AG04449 (cell line): ENCODE measurements at places on chromosomes 2 and 18.

DNA sequence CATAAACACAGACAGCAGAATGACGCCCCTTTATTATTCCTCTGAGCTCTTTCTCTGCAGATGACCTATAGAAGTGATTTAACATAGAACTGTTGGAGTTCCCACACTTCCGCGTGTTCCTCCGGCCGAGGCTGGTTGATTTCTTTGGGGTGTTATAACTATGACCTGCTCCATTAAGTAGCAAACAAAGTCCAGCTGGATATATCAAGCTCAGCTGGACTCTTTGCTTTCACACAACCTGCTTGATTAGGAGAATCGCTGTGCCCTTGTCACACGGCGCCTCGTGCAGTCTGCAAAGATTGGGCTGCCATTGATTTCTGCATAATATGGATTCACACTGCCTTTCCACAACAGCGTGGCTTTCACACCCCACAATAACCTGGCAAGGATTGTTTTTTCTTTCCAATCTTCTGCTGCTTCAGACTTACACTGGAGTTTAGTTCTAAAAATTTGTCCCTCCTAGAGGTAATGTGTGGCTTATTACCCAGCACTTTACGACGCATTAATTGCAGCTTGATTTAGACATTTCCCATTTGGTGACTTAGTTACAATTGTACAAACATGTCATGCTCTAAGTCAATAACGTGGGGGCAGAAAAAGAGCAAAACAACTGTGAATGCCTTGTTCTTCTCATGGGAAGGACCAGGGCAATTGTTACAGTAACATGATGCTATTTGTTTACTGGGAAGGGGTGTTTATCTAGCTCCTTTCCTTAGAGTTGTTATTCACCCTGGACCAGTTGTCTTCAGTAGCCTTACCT is 485.7 kb downstream of the TXNL1 start:
- DNase-seq, result no peak

GRCh38 chr2:154455866-154456265 is 242.6 kb upstream of the KCNJ3 start:
- no peak for DNase-seq

- no peak for DNase-seq
Observed at GRCh38 chr2:174659069-174659900, 61.7 kb upstream of the WIPF1 start.

DNA sequence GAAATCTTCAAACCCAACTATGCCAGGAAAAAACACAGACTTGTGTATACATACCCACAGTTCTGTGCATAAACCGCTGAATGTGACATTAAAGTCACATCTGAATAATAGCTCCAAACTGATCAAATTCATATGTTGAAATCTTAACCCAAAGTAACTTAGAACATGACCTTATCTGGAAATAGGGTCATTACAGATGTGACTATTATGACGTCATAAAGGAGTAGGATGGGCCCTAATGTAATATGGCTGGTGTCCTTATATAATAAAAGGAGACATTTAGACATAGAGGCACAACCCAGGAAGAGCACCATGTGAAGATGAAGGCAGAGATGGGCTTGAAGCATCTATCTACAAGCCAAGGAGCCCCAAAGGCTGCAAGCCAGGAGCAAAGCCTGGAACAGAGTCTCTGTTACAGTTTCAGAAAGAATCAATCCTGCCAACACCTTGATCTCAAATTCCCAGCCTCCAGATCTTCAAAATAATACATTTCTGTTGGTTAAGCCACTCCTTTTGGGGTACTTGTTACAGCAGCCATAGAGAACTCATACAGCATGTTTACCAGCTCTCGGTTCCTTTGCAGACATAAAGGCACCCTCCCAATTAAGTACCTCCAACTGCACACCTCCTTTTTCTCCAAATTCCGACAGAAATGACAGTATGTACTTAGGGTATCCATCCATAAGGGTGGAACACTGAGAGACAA is 27.6 kb downstream of the SOX11 start:
- no peak for DNase-seq

DNA sequence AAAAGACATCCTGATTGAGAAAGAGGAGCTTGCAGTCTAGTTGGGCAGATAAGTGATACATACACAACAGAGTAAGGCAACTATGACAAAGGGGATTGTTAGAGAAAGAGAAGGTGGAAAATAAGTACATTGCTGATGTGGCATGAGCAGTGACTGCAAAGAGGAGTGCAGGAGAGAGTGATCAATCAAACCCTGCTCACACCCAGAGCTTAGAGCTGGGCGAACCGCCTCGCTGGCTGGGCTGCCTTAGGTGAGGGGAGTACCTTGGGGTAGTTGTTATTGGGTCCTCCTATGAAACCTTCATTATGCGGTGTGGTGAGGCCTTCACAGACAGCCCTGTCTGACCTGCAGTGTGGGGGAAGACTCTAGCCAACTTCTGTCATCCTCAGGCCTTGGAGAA is 161.7 kb downstream of the FHOD3 start:
- DNase-seq, result no peak

DNA sequence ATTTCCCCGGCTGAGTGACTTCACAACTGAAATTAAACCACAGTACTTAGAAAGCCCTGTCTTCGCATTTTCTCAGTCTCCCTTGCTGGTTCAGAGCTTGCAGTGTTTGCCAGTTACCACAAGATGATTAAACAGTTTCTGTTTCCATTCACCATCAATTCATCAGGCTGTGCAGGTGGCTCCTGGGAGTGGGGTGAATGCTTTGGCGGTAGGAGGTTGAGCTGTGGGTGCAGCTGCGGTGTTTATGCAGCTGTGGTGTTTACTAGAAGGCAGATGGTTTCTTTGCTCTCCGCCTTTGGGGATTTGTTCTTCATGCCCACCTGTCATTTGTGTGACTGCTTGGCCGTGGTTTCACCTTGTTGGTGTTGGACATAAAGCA is 16.1 kb downstream of the ACOXL start:
- DNase-seq, result no peak

DNA sequence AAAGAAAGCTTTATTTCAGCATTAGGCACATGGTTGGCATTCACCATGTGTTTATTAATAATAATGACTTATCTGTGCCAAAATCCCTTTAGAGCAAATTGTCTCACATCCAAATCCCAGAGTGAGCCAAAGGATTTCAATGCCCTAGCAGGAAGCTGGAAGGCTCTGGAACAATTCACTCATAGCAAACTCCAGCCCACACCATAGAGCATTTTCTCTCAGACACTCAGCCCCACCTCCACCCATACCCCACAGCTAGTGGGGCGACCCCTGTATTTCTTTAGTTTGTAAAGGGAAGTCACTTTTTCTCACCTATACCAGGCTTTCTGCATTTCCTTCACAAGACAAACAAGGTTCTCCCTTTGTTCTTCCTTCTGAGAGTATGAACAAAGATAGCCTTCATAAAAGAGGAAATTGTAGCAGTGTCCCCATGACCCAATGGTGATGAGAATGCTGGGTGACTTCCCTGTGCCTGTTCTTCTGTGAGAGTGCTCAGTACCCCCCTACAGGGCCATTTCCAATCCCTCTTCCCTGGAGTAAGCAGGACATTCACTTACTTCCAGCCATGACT is 100.1 kb upstream of the APCDD1 start:
- no peak for DNase-seq

GRCh38 chr2:64781711-64782390 is 128.1 kb upstream of the SERTAD2 start:
- DNase-seq, result no peak

DNA sequence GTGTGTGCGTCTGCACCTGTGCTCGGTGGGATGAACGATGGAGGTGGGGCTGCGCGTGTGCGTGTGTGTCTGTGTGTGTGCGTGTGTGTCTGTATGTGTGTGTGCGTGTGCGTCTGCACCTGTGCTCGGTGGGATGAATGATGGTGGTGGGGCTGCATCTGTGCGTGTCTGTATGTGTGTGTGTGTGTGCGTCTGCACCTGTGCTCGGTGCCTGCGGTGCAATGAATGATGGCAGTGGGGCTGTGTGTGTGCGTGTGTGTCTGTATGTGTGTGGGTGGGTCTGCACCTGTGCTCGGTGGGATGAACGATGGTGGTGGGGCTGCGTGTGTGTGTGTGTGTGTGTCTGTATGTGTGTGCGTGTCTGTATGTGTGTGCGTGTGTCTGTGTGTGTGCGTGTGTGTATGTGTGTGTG is 48.5 kb upstream of the CTDP1 start:
- no peak for DNase-seq

- DNase-seq, result no peak
Observed at GRCh38 chr18:75198036-75198435, 10.9 kb downstream of the PTGR3 start.

DNA sequence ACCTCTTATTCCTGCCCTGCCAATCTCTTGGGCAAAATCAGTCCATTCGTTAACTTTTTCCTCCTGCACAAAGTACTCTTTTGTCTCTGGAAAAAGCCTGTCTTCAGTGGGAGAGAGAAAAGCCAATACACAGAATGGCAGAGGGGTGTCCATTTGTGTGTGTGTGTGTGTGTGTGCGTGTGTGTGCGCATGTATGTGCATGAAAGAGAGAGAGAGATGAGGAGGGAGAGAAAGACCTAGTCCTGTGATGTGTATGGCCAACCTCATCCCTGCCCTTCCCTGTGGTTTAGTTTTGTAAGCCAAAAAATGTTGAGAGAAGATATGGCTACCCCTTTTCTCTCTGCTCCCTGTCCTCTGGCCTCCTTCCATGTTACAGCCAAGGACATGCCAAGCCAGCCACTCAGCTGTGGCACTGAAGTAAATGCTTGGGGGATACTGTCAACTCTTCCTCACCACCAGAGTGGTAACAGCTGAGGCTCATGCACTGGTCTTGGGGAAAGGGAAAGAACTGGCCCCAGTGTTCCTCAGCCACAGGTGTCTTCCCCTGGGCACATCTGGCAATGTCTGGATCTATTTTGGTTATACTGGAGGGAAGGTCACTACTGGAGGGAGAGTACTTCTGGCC is 10.6 kb downstream of the SLC4A5 start:
- no peak for DNase-seq

DNA sequence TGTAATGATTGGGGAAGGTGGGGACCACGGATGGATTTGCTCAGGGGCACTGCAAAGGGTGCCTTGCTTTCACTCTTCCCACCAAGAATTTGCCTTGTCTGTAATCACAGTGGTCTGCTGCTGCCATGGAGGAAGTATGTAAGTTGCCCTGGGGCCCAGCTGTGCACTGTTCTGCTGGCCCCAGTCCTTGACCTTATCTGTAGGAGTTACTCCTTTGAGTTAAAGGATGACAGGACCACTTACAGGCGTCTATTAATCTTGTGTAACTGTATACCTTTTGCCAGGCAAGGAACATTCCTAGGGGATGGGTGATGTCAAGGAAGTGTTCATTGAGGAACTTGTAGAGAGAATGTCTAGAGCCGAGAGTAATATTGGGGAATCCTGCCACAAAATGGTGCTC is 212.8 kb upstream of the LRRTM1 start:
- no peak for DNase-seq

- DNase-seq, result no peak
Observed at GRCh38 chr2:200254773-200255172, 51.7 kb upstream of the SPATS2L start.

DNA sequence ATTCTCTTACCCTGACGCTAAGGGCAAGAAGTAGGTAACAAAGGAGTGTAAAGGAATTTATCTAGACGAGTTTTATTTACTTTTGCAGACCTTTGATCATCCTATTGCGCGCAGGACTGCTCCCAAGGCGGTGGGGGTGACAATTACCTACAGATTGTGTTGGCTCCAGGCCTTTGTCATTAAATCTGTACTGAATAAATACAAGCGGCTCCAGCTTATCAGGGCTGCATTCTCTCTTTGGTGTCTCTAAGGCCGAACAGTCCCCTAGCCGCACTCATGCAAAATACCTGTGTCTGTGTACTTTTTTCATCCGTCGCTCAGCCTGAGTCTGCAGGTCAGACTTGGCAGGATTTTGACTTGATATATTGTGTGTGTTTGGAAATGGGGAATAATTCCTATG is 57.9 kb upstream of the DYSF start:
- DNase-seq, result no peak

GRCh38 chr2:226180281-226180884 is 619.2 kb downstream of the IRS1 start:
- no peak for DNase-seq

DNA sequence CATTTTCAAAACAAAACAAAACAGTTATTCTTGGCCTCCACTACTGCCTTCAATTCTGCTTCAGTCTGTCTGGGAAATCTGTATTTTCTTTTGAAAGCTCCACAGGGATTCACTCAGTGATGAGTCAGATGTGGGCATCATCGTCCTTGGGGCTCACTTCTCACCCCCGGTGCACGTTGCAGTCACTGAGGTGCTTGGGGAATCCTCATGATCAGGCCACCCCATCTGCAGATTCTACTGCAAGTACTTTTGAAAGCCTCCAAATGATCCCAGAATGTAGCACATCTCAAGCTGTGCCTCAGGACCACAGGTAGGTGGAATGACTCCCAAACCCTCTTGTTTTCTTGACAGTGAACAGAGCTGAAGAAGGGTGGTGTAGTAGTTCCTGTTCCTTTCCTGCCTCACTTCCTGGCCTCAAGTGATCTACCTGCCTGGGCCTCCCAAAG is 34.3 kb downstream of the LPIN2 start:
- DNase-seq, result peak; percentile 71
